ENCODE measurements at places on chromosomes 16 and 17. TPM values are rescaled to one million over a fixed set of nuclear protein-coding genes. Genes with fewer than 3 reads are reported as not detected.

Gene CD19
- total RNA-seq: 4.8 TPM

Gene GAS7
- total RNA-seq: 51.3 TPM

Gene TM4SF5
- not detected for total RNA-seq

Gene LAT
- 0.72 TPM for total RNA-seq

Gene ENPP7
- 0.48 TPM for total RNA-seq

Gene SPATA22
- 1.2 TPM for total RNA-seq

Gene KRTAP2-3
- total RNA-seq: 20.5 TPM

Gene C1QL1
- not detected for total RNA-seq

Gene ABCC12
- total RNA-seq: not detected

Gene OR3A3
- total RNA-seq: 5.3 TPM

Gene IGSF6
- 13.2 TPM for total RNA-seq

Gene DBNDD1
- total RNA-seq: 0.72 TPM

Gene TAOK2
- total RNA-seq: 31.8 TPM

Gene NPB
- 1.4 TPM for total RNA-seq

Gene SPNS2
- total RNA-seq: 5.8 TPM

Gene TP53TG3C
- total RNA-seq: not detected

Gene C17orf78
- total RNA-seq: not detected

Gene ZNF469
- total RNA-seq: 5.3 TPM
